Central memory CD4-positive, alpha-beta T cell (primary cell): ENCODE measurements at places on chromosomes 1 and 21.

- no peak for DNase-seq
These were observed 3.3 kb downstream of the PAFAH2 start for GRCh38 chr1:25994402-25995150.

GRCh38 chr1:204409123-204409522 lies 2.5 kb downstream of the PPP1R15B start:
- no peak for DNase-seq

- DNase-seq: no peak
These were observed 247.9 kb downstream of the NPHP4 start for GRCh38 chr1:5744341-5744740.

DNA sequence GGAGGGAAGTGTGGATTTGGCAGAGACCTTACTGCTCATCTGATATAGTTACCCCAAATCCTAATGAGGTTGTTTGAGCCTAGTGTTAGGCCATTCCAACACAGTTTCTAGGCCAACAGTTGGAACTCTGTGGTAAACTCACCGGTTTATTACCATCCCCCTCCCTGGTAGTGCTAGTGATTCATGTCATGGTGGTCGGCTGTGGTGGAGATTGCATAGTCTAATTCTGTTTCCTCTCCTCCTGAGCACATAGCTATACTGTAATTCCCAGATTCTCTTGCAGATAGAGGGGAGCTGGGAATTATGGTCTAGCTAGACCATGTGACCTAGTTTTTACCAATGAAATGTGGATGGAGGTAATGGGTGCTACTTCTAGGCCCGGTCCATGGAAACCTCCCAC lies 123.7 kb upstream of the KIF26B start:
- DNase-seq: no peak

DNA sequence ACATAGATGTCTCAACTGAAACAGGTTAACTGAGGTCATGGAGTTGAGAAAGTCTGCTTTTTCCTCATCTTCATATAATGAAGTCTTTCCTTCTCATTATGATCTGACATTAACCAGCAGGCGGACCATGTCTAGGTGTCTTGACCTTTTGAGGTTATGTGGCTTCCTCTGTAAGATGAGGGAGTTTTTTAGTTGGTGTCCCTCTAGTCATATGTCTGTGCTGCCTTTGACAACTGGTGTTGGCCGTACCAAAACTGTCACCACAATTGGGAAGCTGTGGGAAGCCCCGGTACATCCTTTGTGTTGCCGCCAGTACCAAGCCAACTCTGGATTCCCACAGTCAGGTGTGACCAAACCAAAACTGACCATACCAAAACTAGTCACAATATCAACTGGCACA lies 105.1 kb downstream of the PBX1 start:
- no peak for DNase-seq

DNA sequence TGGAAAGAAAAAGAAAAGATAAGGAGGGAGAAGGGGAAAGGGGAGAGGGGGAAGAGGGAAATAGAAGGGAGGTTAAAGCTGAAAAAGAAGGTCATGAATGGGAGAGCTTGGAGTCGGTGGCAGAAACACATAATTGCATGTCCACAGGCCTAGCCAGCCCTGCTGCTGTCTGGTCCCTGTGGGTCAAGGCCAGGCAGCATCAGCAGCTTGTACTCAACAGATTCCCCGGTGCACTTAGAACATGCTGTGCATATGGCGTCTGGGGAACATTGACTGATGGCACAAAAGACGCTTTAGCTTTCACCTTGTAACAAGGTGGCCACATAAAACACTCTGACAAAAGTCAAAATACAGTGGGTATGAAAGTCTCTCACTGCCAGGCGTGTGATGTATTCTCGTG lies 25.9 kb downstream of the COG2 start:
- DNase-seq: no peak

DNA sequence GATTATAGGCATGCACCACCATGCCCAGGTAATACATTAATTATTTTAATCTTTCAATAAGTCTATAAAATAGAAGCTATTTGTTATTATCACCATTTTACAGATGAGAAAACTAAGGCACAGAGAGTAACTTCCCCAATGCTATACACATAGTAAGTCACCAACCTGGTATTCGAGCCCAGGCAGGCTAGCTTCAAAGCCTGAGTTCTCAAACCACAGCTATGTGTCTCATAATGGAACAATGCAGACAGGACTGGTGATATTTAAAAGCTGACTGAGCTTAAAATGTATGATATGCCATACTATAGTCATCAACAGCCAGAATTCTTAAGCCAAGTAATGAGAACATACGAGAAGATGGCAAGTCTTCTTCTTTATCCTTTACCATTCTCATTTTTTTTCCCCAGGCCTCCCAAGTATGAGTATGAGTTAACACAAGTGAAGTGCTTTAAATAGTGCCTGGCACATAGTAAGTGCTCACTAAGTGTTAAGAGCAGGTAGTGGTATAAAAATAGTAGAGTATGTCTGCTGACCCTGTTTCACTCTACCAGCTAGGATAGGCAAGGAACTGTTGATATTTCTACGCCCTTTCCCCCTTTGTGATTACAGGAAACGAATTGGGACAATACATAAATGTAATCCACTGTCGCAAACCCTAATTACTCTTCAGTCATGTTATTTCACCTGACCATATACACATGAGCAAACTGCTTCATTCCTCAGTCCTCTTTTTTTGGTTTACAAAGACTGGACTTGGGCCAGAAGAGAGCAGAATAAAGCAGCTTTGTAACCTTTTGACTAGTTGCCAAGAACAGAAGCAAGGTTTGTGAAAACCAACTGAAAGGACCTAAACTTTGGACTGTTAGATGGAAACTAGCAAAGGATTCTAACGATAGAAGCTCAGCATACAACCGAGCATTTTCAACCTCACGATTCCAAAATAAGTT lies 9.5 kb downstream of the EYA3 start:
- DNase-seq: no peak

- DNase-seq: no peak
These were observed 26.6 kb downstream of the ATF3 start for GRCh38 chr1:212635141-212635631.

DNA sequence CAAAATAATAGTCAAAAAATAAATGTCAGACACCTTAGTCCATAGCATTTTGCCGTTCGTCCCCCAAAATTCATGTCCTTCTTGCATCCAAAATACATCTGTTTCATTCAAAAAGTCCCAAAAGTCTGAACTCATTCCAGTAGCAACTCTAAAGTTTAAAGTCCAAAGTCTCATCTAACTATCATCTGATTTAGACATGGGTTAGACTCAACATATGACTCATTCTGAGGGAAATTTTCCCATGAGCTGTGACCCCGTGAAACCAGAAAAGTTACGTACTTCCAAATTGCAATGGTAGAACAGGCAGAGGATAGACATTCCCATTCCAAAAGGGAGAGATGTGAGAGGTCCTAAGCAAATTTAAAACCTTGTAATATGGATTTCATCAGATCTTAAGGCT lies 48.6 kb upstream of the CACHD1 start:
- no peak for DNase-seq
